ENCODE measurements at places on chromosomes 1 and 21.

GRCh38 chr1:243508303-243508713 lies 252.5 kb downstream of the SDCCAG8 start:
- no peak for DNase-seq

DNA sequence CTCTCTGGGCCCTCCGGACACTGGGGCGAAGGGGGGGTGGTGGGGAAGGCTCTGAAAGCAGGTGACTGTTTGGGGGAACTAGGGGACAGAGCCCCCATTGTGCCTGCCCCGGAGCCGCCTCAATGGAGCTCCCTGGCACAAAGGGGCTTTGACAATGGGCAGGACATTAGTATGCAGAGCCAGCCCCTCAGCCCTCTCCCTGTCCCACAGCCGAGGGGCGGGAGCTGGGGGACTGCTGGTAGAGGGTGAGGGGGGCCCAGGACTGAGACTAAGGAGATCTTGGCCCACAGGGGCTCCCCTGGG lies 7.8 kb downstream of the KCNJ10 start:
- DNase-seq = no peak

DNA sequence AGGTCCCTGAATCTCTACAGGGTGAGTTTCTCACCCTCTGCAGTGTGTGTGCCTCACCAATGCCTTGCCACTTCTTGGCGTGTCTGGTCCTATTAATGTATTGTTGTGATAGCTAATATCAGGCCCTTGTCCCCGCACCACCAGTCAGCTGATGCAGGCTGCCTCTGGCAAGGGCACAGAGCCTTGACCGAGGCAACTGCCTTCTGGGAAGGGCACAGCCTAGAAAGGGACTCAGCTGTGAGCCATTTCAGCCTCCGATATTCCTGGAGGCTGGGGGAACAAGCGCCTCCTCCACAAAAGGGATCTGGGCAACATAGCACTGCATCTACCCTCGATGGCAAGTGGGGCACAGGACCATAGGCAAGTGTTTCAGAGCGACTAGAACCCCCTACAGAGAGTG lies 27.0 kb downstream of the IL10RB start:
- no peak for DNase-seq

DNA sequence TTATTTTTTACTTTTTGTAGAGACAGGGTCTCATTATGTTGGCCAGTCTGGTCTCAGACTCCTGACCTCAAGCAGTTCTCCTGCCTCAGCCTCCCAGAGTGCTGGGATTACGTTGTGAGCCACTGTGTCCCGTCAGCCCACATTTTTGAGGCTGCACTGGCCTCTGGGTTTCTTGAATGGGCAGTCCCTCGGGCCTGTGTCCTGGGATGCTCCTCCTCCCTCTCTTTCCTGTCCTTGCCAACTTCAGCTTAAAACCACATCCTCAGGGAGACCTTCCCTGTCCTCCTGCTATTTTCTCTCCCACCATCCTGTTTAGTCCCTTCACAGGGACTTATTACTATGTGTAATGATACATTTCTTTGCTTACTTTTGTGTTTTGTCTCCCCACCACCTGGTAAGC lies 31.4 kb upstream of the LYST start:
- DNase-seq = no peak

- DNase-seq = no peak
These were observed 85.8 kb upstream of the ST6GALNAC5 start for GRCh38 chr1:76781447-76781846.

Measured in stimulated activated CD4-positive, alpha-beta T cell treated with anti-CD3 and anti-CD28 coated beads, Interleukin-1b, Interleukin-23, amount 100 ng/mL, for 4 hours (primary cell).